Skin of body (tissue), 3 donors: ENCODE measurements at places on chromosomes 16 and 17. TPM values are rescaled to one million over a fixed set of nuclear protein-coding genes. Genes with fewer than 3 reads are reported as not detected.

Gene CCP110
- 31.8 TPM for total RNA-seq

Gene PTX4
- 0.10 TPM for total RNA-seq

GRCh38 chr17:48600244-48601098 lies 4.3 kb downstream of the HOXB6 start:
- no peak for DNase-seq

DNA sequence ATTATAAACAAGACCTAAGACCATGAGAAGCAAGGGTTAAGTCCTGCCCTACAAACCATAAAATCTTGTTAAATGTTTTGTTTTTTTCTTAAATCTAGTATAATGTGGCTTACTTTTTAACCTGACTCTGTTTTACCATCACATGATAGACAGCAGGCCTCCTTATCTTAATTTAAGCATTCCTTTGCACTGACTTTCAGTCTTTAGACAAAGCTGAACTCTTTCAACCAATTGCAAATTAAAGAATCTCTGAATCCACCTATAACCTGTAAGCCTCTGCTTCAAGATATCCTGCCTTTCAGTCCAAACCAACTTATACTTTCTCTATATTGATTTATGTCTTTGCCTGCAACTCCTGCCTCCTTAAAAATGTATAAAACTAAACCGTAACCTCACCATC lies 478.5 kb downstream of the GRIN2A start:
- no peak for DNase-seq

DNA sequence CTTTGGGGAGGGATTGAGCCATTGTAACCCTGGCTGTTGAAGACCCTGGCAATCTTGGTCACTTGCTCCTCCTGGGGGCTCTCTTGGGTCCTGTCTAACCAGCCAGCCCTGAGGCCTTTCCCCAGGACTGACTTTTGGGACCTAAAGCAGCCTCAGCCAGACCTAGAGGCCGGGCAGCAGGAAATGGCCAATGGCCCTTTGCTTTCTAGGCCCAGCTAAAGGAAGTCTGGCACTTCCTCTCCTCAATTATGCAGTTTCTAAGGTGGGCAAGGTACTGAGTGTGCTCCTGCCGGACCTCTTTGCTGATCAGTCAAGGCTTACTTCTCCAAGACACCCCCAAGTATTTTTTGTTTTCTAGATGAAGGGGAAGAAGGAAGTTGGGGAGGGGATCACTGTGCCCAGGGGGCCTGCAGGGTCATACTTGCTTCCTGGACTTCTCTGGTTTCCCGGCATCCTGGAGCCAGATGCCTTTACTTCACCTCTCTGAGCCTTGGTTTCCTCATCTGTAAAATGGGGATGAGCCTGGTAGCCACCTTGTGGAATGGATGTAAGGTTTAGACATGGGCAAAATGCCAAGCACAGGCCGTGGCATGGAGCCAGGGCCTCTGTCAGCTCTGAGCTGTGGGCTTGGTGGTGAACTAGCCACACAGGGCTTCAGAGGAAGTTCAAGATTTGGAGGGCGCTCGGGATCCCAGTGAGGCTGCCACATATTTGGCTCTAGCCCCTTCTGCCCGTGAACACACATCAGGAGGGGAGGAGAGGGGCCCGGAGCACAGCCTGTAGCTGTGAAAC lies 8.6 kb downstream of the CX3CL1 start:
- no peak for DNase-seq
